ENCODE measurements at places on chromosomes 2 and 18.

DNA sequence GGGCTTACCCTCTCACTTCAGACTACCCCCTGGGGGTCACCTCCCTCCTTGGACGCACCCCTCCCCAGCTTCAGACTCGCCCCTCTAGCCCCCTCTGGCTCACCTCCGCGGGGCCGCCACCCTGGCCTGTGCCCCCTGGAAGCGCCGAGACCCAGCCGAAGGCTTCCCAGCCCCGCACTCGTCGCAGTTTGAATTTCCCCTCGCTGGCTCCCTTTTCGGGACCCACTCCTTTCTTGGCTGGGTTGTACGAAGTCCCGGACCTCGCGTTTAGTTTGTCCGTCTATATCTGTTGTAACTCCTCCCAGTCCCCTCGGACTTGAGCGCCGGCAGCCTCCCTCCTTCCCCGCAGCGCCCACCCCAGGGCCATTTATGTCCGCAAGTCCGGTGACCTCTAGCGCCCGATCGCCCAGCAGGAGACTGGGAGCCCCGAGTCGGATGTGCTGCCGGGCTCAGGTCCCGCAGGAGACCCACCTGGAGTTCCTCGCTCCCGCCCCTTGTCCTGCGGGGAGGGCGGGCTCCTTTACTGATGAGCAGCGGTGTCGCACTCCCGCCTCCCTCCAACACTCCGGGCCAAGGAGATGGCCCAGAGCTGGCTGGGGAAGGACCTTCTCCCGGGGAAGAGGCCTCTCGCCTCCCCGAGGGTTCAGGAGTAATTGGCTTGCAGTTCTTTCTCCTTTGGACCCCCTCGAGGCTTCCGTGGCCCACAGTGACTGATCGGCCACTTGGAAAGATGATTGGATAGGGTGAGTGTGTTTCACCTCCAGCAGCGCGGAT, 692 bp upstream of the RAX start:
- no peak for ATAC-seq

DNA sequence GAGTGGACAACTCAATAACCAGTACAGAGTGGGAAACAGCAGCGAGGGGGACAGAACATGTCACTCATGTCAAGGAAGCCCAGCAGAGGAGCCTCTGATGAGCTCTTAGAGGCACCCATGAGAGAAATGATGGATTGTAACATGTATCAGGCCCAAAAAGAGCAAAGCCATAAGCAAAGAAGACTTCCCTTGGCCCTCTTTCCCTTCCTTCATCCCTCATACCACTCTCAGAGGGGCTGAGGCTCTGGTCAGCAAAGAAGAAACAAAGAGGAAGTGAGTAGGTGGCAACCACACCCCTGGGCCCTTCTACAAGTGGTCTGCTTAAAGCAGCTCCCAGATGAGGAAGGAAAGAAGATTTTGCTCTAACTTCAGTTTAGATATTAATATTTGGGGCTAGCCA, 112.8 kb downstream of the CDC42EP3 start:
- no peak for ATAC-seq

GRCh38 chr2:233857511-233858141, 3.3 kb upstream of the HJURP start:
- no peak for ATAC-seq

GRCh38 chr18:55229682-55230081, 270.4 kb upstream of the CCDC68 start:
- no peak for ATAC-seq

- no peak for ATAC-seq
Observed at GRCh38 chr2:236790963-236791362, 221.3 kb downstream of the ACKR3 start.

Measured in activated CD4-positive, CD25-positive, alpha-beta regulatory T cell treated with anti-CD3 and anti-CD28 coated beads, Interleukin-2, amount 50 U/mL, for 24 hours (primary cell).